Progenitor cell of endocrine pancreas (in vitro differentiated cells): ENCODE measurements at places on chromosomes 13 and 19.

GRCh38 chr19:51201712-51202111, 23.2 kb upstream of the CD33 start:
- peak overlapping the region; percentile 18 for H3K27ac ChIP-seq
- H3K4me1 ChIP-seq, result no peaks in the 10 kb centered on the region
- H3K27me3 ChIP-seq, result peaks cover 20% of the 10 kb centered on the region
- no peak for DNase-seq

DNA sequence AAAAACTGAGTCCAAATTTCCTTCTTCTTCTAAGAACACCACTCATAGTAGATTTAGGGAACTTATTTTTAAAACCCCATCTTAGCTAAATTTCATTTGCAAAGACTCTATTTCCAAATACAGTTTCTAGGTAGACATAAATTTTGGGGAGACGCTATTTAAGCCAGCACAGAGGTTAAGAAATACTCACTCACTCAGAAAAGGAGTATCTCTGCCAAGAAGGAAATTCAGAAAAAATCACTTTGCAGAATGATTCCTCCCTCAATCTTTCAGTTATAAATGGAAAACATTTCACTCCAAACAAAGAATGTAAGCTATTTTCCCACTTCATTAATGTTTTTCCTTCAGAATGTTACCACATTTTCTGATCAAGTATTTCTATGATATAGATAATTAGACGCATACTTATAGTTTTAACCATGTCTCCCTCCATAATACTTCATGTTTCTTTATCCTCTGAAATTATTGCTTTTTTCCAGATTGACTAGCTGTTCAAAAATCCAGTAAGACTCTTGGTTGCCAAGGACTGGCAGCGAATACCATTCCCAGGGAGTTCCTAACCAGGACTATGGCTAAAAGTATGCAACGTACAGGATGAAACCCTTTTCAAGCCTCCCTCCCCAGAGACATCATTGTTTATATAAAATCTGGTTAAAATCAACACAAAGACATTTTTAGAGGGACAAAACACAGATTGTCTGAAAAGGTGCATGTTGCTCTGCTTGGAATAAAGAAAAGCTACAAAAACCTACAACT, 52.5 kb upstream of the RXFP2 start:
- peaks cover 3% of the 10 kb centered on the region for H3K4me1 ChIP-seq
- no peak overlapping the region for H3K4me3 ChIP-seq
- DNase-seq, result no peak
- H3K27ac ChIP-seq, result no peak overlapping the region

DNA sequence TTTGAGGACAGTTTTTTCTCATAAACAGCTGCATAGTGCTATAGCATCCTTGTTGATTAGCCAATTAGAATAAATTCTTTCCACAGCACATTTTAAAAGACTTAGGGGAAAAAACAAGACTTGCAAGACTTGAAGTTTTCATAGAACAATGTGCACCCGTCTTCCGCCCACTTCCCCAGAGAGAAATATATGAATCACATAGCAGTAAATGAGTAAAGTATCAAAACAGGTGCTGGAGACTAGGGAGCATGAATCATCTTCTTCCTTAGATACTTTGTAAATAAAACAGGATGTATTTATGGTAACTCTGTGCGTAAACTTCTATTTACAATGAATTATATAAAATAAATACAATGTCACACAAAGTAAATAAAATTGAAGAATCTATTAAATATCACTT, 75.1 kb downstream of the COL4A2 start:
- peaks cover 7% of the 10 kb centered on the region for H3K4me1 ChIP-seq
- no peak overlapping the region for H3K4me3 ChIP-seq
- peaks cover 7% of the 10 kb centered on the region for H3K36me3 ChIP-seq
- H3K27ac ChIP-seq, result no peak overlapping the region

DNA sequence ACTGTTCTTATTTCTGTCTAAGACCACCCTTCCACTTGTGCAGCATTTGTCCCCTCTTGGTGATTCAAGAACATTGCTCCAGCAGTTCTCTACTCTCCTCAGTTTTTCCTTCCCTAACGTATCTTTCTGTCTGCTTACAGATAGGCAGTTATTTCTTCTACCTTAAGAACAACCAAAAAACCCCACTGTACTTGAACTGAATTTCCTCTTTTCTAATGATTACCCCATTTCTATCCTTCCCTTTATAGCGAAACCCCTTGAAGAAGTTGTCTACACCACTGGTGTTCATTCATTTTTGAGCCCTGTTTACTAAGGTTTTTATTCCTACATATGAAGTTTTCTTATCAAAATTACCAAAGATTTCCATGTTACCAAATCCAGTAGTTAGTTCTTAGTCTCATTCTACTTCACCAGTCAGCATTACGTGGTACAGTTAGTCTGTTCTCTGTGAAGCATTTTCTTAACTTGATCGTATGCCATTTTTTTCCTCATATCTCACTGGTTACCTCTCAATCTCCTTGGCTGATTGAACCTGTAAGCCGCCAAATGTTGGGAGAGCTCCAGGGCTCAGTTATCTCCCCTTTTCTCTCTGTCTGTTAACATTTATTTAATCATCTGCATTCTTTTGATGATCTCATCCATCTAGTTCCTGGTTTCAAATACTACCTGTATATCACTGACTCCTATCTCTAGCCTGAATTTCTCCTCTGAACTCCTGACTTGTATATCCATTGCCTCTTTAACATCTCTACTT, 9.0 kb downstream of the LSM14A start:
- no peak for DNase-seq
- H3K4me1 ChIP-seq, result peaks cover 48% of the 10 kb centered on the region
- H3K36me3 ChIP-seq, result peaks cover 3% of the 10 kb centered on the region
- no peaks in the 10 kb centered on the region for H3K27me3 ChIP-seq
- no peak overlapping the region for H3K4me3 ChIP-seq

DNA sequence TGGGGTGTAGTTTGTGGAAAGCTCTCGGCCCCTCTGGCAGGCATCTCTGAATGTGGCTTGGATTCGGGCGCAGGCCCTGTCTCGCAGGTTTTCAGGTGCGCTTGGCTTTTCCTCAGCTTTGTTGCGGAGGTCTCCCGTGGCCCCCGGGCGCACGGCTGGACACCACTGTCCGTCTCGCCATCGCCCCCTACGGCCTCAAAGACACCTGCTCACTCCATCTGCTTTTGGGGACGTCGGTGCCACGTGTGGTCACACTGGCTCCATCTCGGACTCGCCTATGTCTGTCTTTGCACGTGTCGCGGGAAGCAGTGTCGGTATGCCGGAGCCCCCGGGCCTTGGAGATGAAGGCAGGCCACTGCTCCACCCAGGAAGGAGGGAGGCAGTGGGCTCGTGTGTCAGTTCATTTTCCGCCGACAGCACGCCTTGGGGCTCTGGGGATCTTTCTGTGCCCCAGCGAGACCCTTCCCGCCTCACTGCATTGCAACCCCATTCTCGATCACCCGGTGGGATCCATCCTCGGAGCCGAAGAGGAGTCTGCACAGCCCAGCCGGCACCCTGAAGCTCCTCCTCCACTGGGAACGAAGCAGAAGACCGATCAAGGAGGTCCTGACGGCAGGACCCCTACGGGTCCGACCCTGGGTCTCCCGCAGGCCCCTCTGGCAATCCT, 42.1 kb downstream of the ZNF146 start:
- H3K36me3 ChIP-seq, result peaks cover 17% of the 10 kb centered on the region
- H3K27ac ChIP-seq, result peak overlapping the region; percentile 83
- no peaks in the 10 kb centered on the region for H3K27me3 ChIP-seq
- H3K4me1 ChIP-seq, result peaks cover 1% of the 10 kb centered on the region
- no peak for DNase-seq

DNA sequence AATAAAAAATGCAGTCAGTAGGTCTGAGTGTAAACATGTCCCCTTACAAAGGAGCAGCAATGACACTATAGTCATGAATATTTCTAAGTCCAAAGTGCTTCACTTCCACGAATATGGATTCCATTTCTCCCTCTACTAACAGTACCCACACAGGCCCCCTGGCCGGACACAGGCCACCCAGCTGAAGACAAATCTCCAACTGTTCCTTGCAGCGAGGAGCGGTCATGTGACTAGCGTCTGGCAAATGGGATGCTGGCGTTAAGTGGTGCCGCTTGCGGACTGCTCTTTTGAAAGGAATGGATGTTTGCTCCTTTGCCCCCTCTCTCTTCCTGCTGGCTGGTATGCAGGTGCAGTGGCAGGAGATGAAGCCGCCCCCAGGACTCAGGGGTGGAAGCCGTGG, 16.2 kb downstream of the PPP1R12C start:
- no peak for DNase-seq
- no peak overlapping the region for H3K27ac ChIP-seq
- H3K4me3 ChIP-seq, result no peak overlapping the region
- no peaks in the 10 kb centered on the region for H3K27me3 ChIP-seq

DNA sequence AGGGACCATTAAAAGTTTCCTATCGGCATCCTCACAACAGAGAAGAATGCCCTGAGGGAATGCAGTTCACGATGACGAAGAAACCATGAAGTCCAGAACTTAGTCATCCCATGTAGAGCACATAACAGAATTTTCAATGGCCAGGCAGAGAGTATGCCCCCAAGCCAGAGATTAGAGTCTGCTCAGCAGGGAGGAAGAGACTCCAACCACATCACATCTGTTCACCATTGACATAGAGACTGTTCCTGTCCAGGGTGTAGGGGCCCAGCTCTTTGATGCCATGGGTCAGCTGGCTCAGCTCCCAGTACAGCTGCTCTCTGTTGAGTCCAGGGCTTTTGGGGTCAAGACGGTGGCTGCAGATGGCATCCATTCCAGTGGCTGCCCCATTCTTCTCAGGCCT, 68.2 kb downstream of the MBD3L1 start:
- no peak for DNase-seq
- H3K27ac ChIP-seq, result no peak overlapping the region
- H3K4me1 ChIP-seq, result no peaks in the 10 kb centered on the region
- H3K4me3 ChIP-seq, result no peak overlapping the region
- H3K27me3 ChIP-seq, result no peaks in the 10 kb centered on the region

DNA sequence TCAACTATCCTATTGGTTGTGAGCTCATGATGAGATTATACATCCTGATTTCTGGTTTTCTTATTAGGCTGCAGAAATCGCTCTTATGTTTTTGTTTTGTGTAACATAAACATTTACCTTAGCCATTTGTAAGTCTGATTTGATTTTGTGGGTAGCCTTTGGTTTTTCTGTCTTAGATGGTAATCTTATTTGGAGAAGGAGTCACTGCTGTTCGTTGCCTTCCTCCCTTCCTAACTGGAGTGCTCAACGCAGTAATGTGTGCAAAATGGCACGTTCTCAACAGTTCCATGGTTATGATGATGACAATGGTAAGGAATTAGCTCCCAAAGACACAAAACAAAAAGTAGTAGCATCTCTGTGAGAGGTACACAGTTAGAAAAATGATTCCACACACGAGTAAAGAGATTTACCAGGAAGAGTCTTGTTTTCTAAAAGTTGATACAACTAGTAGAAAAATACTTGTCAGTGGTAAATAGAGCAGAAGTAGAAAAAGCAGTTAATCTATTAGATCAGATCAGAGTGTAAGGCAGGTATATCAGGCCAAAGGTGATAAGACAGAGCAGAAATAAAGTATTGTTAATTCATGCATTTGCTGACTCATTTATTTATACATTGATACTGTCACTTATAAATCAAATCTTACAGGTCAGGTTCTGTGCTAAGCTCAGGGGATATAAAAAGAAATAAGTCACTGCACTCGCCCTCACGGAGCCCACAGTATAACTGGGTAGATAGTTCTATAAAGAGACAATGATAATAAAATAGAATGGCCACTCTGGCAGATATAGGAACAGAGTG, 270.0 kb downstream of the NALCN start:
- peaks cover 24% of the 10 kb centered on the region for H3K27me3 ChIP-seq
- DNase-seq, result no peak
- no peaks in the 10 kb centered on the region for H3K4me1 ChIP-seq

GRCh38 chr13:40588101-40588500, 78.3 kb downstream of the FOXO1 start:
- no peaks in the 10 kb centered on the region for H3K27me3 ChIP-seq
- H3K27ac ChIP-seq, result no peak overlapping the region
- no peak for DNase-seq

DNA sequence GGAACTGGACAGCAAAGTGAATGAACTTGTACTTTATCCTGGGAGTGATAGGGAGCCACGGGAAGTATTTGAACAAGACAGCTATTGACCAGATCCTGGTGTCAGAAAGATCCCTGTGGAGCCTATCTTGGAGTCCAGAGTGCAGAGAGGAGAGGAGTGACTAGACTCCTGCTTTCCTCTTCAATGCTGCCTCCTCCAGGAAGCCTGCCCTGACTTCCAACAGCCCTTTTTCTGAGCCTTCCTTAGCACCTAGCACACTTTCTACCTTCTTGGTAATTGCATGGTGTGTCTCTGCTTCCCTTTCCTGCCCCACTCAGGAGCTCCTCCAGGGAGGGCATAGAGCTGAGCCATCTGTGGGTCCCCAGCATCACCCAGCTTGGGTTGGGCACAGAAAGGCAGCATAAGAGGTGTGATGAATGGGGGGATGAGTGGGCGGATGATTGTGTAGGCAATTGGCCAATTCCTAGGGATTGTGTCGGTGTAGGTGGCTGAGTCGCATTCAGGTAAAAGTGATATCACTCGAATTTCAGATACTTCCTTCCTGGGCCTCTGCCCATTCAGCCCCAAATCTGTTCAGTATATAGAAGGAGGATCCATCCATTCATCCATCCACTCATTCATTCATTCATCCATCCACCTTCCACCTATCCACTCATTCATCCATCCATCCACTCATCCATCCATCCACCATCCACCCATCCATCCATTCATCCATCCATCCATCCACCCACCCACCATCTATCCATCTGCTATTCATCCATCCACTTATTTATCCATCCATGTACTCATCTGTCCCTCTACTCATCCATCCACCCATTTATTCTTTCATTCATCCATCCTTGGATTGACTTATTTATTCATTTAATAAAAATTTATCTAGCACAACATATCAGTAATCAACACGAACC, 26.9 kb downstream of the CYP4F22 start:
- no peak overlapping the region for H3K27ac ChIP-seq
- peaks cover 3% of the 10 kb centered on the region for H3K36me3 ChIP-seq
- DNase-seq, result no peak
- no peaks in the 10 kb centered on the region for H3K4me1 ChIP-seq

DNA sequence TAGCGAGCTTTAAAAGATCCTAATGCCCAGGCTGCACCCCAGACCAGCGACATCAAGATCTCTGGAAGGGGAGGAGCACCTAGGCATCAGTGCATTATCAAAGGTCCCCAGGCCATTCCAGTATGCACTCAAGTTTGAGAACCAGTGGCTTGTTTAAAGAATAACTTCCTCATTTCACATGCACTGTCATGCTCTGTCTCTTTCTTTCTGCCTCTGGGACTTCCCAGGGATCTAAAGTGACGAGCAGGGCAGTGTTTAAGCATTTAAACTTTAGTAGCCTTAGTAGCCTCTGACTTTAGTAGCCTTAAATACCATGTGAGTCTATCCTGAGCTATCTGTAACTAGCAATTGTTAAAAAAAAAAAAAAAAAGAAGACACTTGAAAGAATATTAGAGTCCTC, 8.9 kb upstream of the FARP1 start:
- no peak overlapping the region for H3K27ac ChIP-seq
- no peaks in the 10 kb centered on the region for H3K36me3 ChIP-seq
- peaks cover 12% of the 10 kb centered on the region for H3K27me3 ChIP-seq
- DNase-seq, result no peak
- no peak overlapping the region for H3K4me3 ChIP-seq
